ENCODE measurements at places on chromosomes 16 and 17. TPM values are rescaled to one million over a fixed set of nuclear protein-coding genes. Genes with fewer than 3 reads are reported as not detected.

DNA sequence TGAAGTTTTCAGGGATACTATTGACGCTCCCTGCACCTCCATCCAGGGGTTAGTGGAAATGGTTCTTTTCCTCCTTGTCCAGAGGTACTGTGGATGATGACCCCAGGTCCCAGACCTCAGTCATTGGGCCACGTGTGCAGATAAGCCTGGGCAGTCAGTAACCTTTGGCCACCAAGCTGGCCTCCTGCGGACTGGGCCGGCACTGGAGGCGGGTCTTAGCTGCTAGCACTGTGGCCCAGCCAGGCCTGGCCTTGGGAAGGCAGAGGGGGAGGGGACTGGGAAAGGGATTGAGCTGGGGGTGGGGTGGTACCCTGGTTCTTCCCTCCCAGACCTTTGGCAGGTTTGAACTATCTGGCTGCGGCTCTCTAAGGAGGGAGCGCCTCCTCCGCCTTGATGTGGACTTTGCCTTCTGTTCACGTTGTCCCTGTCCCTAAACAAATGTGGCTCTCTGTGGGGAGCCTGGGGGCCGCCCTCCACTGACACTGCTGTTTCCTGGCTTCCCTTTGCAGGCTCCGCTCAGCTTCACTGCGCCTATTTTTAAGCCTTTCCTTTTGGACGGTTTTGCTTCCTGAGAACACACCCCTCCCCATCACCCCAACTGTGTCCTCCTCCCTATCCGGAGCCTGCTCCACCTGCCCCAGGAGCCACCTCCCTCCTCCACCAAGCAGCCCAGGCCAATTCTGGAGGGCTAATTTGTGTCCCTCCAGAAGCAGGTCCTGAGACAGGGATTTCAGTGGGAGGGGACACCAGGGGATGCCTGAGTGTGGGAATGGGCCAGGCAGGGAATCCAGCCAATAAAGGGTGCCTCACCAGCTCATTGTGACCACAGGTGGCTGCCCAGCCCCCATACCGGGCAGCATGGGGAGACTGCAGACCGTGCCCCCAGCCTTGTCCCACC lies 251.9 kb downstream of the SEC14L1 start:
- DNase-seq: peak; percentile 66

DNA sequence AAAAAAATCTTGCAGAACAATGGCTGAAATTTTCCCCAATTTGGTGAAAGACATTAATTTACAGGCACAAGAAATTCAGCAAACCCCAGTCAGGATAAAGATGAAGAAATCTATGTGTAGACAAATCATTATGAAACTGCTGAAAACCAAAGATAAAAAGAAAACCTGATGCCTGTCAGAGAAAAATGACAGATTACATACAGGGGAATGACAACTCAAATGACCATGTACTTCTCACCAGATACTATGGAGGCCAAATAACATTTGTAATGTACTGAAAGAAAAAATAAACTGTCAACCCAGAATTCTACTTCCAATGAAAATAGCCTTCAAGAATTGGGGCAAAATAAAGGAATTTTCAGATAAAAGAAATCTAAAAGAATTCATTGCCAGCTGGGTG lies 7.2 kb upstream of the XAF1 start:
- no peak for DNase-seq

DNA sequence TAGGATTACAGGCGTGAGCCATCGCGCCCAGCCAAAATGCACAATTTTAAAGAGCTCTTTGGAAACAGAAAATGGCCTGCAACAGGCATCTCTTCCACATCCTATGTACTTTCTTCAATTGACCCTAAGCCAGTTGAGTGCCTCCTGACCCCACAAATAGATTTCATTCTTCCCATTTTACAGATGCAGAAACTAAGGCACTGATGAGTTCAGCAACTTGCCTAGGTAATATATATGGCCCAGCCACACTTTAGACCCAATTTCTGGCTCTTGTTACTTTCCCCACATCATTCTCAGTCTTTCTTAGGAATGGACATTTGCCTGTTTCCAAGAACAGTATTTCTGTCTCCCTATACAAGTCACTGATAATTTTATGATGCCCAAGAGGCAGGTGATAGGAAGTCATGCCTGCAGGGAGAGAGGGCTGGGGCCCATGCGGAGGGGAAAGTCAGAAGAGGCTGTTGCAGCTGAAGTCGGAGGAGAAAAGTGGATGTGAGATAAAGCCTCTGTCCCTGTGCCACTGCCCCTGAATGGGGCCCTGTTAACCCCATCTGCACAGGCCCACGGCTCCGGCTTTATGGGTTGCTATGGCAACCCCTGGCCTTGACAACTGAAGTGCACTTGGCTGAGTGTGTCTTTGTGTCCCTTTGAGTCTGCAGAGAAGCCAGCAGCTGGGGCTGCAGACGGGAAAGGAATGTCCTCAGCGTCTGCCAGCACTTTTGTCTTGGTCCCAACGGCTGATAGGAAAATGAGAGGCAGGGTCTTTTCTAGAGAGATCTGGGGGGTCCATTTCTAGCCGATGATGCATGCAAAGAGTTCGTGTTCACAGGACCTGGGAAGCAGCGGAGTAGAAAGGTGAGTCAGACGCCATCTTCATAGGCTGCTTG lies 45.9 kb downstream of the ABAT start:
- peak; percentile 23 for DNase-seq

- DNase-seq: no peak
These were observed 437.0 kb upstream of the ASIC2 start for GRCh38 chr17:33730131-33730530.

GRCh38 chr16:86222547-86222946 lies 287.8 kb upstream of the FOXF1 start:
- DNase-seq: no peak

DNA sequence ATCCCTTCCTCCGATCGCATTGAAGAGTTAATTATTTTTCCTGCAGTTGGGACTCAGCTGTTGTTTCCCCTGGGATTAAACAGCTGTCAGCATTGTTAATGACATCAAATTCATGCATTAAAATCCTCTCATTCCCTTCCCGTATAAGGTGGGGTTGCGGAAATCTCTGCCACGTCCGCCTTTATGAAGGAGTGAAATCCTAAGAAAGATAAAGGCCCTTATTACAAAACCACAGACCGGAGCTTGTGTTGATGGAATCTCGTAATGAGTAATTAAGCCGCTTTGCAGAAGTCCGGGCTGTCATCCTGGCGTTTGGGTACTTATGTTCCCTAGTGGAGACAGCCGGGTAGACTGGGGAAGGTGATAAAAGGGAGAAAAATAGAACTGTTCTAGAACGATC lies 627.6 kb downstream of the MAF start:
- no peak for DNase-seq

- peak; percentile 50 for DNase-seq
These were observed 3.7 kb upstream of the CNP start for GRCh38 chr17:41962768-41963434.

- peak; percentile 98 for DNase-seq
These were observed 23.6 kb downstream of the SEZ6 start for GRCh38 chr17:28982131-28982793.

DNA sequence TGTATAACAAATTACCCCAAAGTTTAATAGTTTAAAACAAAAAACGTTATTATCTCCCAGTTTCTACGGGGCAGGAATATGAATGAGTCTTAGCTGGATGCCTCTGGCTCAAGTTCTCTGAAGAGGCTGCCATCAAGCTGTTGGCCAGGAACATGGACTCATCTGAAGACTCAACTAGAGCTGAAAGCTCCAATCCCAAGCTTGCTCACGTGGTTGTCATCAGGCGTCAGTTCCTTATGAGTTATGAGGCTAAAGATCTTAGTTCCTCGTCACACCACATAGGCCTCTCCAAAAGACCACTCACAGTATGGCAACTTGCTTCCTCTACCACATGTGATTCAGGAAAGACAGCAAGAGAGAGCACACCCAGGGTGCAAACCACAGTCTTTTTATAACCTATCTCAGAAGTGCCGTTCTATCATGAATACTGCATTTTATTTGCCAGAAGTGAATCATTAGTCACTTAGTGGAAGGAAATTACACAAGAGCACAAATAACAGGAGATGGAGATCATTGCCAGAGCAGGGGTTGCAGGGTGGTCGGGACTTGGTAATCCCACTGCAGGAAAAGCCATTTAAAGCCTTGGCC lies 48.7 kb upstream of the NLK start:
- DNase-seq: peak; percentile 72

GRCh38 chr17:10518271-10519037 lies at the start of gene MYH1:
TSS of gene MYH1 (minus strand) at chr17:10518542. CDS start at chr17:10516642, 1,900 bp downstream.
- no peak for DNase-seq

- DNase-seq: no peak
These were observed 105.0 kb upstream of the MON1B start for GRCh38 chr16:77085981-77086380.

The CCL7 gene
- total RNA-seq: not detected

The CCL5 gene
- total RNA-seq: not detected

Measured in A673 (cell line).